ENCODE measurements at places on chromosomes 1 and 21.

- DNase-seq: peak; percentile 15
These were observed 15.8 kb downstream of the GADD45A start for GRCh38 chr1:67700692-67701410.

DNA sequence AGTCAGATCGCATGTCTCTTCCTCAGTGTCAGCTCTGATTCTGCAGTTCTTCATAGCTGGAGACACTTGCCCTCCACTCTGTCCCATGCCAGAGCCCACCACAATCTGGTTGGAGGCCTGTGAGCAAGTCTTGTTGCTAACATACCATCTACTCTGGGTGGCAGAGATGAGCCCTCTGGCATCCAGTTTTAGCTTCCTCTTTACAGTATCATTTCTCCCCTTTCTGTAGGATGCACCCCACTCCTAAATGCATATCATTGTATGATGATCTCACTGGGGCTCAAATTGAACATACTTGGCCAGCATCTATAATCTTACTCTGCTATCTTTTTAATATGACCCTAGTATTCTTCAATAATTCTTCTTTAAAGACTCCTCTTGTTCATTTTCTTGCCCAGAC, 16.9 kb downstream of the PCNX2 start:
- DNase-seq: no peak

GRCh38 chr1:155320661-155321617, at the start of gene RUSC1:
Gene RUSC1, plus strand, starts transcription at chr1:155320894. Its CDS starts 880 bp downstream, at chr1:155321774.
- DNase-seq: peak; percentile 73

GRCh38 chr1:204340081-204340889, 19.4 kb downstream of the PLEKHA6 start:
- no peak for DNase-seq

DNA sequence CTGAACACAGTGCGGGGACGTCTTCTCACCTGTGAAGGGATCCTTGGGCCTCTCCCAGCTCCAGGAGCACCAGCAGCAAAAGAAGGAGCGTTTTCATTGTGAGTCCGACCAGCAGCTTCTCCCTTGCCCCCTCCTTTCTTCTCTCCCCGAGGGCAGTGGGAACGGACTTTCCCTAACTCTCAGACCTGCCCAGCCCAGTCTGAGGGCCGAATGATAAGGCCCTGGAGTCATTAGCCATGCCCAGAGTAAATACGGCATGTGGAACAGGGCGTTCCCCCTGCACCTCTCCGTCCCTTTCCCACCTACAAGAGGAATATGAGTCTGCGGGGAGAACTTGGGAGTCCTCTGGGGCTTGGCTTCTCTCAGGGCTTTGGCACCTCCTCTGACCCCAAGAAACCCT, at the start of gene CTSE:
Gene CTSE, minus strand, starts transcription at position 201 of the 400 bp plus-strand sequence. Its CDS starts 104 bp downstream, at position 97.
- no peak for DNase-seq

- no peak for DNase-seq
These were observed 659.9 kb downstream of the KCNT2 start for GRCh38 chr1:195948123-195948895.

DNA sequence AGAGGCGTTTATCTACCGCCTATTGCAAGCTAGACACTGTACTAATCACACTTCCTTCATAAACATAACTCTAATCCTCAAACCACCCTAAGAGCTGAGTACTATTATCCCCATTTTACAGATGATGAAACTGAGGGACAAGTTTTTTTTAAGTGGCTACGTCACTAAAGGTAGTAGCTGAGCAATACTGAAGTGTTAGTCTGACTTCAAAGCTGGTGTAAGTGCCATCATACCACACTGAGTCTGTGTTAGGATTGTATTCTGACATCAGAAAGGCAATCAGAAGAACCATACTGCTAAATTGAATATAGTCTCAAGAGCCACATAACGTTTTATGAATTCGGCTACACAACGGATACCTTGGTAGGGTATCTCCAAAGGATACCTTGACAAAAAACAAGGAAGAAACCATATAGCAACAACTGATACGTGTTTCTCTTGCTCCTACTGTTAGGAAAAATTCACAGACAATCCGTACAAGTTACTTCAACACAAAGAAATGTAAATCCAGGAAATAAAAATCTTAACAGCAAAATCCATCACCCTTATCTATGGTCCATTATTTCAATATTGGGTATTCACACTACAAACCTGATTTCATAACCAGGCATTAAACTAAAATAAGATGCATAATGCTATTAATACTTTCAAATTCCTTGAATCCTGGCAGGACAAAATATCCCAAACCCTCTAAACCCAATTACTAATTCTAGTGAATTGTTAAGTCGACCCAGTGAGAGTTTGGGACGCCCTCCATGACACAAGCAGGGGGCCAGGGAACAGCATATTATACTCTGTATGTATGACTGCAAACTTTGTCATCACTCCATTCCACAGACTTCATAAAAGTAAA, 1.6 kb downstream of the TP53BP2 start:
- no peak for DNase-seq

DNA sequence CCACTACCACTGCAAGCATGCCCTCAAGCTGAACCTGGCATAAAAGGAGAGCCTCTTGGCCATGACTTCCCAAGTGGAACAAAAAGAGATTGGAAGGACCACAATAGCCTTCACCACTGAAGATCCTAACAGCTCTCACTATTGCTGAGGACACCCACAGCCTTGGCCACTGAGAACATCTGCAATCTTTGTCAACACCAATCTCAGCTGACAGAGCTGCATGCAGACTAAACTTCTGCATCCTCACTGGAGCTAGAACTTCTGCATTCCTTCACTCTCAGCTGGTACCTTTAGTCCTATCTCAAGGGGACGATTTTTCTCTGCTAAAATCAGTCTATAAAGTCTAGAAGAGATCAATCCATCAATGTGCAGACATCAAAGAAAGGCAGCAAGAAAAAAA, 8.3 kb upstream of the FCRL2 start:
- no peak for DNase-seq

- DNase-seq: no peak
These were observed 9.7 kb downstream of the MYOG start for GRCh38 chr1:203076031-203076511.

DNA sequence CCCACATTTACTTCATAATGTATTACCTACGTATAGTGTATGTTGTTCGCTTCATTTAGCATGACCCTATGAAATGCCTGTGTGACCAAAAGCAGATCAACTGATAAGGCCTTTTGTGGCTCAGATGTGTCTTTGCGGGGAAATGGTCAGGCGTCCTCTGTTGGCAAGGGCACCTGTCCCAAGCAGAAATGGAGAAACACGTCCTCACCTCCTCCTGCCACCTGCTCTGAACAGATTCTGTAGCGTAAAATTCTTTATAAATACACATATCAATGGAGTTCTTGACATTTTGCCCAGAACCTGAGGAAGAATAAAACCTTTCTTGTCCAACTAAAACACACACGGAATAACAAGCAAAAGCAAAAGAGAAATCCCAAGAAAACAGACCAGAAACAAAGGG, 417.9 kb downstream of the KIF26B start:
- DNase-seq: no peak

GRCh38 chr1:225514671-225515081, 86.8 kb upstream of the LBR start:
- no peak for DNase-seq

DNA sequence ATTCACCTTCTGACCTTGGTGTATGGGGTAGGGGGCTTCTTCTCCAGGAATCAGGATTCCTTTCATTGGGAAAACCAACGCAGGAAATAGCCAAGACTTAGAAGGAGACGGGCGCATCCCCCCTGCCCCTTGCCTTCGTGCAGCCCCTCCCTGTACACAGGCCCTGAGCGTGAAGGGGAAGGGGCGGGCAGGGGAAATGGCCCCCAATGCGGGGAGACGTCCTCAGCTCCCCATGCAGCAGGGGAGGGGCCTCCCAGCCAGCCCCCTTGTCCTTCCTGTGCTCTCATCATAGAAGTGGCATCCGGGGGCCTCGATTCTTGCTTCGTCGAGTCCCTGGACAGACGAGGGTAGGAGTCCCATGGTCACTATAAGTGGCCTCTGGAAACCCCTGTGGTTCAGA, 116.9 kb downstream of the AJAP1 start:
- no peak for DNase-seq

- no peak for DNase-seq
These were observed 102.9 kb downstream of the ACTL8 start for GRCh38 chr1:17857996-17858395.

DNA sequence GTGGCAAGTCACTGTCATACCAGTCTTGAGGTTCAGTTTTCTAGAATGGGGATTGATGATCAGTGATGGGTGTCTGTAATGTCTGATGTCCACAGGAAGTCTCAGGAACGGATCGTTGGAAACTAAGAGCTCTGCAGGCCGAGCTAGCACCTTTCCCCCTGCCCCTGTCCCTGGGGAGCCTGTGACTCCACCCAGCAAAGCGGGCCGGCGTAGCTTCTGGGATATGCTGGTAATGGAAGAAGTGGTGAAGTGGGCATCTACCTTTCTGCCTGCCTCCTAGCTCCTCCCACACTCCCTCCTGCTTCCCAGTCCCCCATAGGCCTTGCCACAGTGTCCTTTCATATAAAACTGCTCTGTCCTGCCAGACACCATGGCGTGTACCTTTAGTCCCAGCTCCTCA, 13.4 kb downstream of the HYI start:
- no peak for DNase-seq

DNA sequence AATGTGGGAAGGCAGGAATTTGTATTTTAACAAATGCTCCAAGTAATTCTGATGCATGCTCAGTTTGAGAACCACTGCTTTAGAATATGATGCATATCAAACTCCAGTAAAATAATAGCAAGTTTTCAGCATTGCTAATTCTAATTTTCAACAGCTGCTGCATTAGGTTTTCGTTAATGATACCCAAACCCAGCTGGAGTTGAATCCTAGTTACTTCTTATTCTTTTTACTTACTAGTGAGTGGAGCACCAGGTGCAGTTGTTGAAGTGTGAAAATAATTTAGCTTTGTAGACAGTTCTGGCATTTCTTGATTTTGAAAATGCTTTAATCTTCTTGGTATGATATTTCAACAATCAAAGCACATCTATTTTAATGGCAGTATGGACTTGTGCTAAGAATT, 138.5 kb downstream of the HS2ST1 start:
- no peak for DNase-seq

GRCh38 chr1:56509713-56510641, 69.4 kb downstream of the PLPP3 start:
- DNase-seq: no peak

DNA sequence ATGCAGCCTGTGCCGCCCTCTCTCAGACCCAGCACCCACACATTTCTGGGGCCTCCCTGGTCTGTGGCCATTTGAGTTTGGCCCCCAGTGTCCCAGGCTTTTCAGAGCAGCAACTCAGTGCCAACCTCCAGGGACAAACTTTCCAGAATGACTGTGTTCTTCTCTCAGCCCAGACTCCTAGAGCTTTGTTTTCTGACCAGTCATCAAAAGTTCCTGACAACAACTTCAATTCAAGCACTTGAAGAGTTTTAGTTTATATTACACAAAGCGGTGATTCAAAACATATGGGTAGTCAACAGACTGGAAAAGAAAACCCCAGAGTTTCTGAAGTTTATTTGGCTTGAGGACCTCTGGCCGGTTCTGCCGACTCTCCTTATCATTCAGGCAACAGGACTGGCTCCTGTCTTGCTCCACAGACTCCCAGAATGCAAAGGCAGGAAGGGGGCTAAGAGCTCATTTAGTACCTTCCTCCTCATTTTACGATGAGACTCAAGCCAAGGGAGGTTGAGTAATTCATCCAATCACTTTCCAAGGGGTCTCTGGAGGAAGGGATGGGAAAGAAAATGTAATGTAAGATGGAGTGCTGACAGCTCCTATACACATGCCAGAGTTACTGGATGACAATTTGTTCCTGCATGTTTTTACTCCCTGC, 27.0 kb upstream of the TIAM1 start:
- no peak for DNase-seq

DNA sequence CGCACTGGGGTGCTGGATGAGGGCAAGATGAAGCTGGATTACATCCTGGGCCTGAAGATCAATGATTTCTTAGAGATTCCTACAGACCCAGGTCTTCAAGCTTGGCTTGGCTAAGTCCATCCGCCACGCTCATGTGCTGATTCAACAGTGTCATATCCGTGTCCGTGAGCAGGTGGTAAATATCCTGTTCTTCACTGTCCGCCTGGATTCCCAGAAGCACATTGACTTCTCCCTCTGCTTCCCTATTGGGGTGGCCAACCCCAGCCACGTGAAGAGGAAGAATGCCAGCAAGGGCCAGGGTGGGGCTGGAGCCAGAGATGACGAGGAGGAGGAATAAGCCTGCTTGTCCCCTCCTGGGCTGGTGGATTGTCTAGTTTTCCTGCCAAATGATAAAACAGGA, 2.2 kb upstream of the CBR3 start:
- DNase-seq: no peak

- DNase-seq: no peak
These were observed 97.3 kb downstream of the SPSB1 start for GRCh38 chr1:9389968-9390367.

GRCh38 chr1:223490256-223490655, 97.0 kb downstream of the CCDC185 start:
- no peak for DNase-seq

- peak; percentile 31 for DNase-seq
These were observed 2.7 kb downstream of the MOB3C start for GRCh38 chr1:46613661-46614603.

DNA sequence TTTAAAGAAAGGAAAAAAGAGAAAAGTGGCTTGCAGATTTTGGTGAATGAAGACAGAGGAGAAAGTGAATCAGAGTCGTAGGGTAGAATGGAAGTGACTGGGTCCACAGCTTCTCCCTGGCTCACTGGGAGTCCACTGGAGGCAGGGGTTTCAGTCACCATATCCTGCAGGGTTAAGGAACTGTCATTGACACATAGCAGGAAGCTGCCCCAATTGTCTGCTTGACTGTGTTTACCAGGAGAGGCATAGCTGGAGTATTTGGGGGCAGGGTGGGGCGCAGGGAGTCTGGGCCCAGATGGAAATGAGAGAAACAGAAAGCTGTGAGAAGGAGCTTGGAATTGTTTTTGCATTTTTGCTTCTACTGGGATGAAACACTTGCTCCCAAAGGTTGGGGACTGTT, 228.8 kb upstream of the CSF3R start:
- no peak for DNase-seq

DNA sequence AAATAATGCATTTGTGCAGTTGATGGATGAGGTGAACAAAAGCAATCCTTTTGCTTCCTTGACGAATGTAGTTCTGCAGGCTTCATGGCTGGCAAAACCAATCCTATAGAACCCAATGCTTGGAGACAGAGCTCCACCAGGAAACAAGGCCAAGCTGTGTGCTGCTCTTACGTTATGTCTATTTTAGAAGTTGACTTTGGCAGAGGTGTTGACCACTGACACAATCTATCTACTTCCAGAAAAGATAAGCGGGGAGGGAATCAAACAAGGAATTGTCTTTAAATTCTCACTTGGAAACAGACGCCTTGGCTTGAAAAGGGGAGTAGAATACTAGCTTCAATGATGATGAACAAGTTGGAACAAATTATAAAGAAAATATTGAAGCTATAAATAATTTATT, 211.2 kb downstream of the SETD4 start:
- DNase-seq: no peak

DNA sequence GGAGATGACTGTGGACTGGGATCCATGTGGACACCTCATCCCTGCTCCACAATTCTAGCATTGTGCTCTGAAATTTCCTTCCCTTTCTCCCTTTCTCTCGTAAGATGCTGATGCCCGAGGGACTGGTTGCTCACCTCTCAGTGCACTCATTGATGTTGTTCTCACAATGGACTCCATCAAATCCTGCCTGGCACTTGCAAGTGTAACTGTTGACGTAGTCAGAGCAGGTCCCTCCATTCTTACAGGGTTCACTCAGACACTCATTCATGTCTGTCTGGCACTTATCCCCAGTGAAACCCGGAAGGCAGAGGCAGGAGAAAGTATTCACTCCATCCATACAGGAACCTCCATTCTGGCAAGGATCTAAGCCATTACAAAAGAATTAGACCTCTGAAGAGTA, 45.1 kb upstream of the ADAM30 start:
- no peak for DNase-seq

- DNase-seq: no peak
These were observed 6.1 kb upstream of the ARL8A start for GRCh38 chr1:202150602-202151001.
